ENCODE measurements at places on chromosomes 5 and 9.

GRCh38 chr5:12901696-12902095, 997.5 kb upstream of the CTNND2 start:
- DNase-seq: no peak

- no peak for DNase-seq
Observed at GRCh38 chr5:8726383-8727036, 819.4 kb downstream of the SEMA5A start.

GRCh38 chr5:156936972-156937371, 26.1 kb downstream of the TIMD4 start:
- no peak for DNase-seq

GRCh38 chr5:145943674-145944121, 7.3 kb downstream of the SH3RF2 start:
- DNase-seq: no peak

DNA sequence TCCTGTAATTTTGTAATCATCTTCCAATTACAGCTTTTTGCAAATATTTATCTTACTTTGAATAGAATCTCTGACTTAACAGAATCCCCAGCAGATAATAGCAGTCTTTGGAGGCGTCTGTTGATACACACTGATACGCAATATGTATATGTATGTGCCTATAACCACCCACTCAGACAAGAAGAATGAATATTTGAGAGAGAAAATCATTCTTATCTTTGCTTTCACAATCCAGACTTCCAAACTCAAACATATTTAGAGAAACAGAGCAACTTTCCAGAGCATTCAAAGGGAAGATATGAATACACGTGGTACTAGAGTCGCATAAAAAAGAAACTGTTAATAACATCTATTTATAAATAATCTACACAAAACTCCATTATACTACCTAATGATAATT, 6.1 kb downstream of the RORB start:
- DNase-seq: no peak

GRCh38 chr5:108830705-108831276, 83.1 kb downstream of the FER start:
- no peak for DNase-seq

GRCh38 chr5:136228136-136228757, 35.3 kb upstream of the SMIM32 start:
- no peak for DNase-seq

- DNase-seq: no peak
Observed at GRCh38 chr9:129494113-129494789, 126.7 kb downstream of the C9orf50 start.

GRCh38 chr9:130254747-130255630, 10.6 kb upstream of the HMCN2 start:
- DNase-seq: no peak

DNA sequence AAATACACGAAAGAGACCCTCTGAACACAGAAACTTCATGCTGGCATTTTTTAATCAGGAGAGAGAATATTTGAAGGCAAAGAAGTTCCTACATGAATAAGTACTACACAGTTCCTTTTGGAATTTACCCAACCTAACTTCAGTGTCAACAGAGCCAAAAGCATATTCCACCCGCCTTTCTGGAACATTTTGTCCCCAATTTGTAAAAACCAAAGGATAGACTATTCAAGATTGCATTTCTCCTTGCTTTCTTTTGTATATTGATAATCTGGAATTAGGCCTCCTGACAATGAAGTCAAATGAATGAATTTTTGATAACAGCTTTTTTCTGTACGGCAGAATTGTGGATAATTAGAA, 39.4 kb upstream of the TRAF1 start:
- DNase-seq: no peak

DNA sequence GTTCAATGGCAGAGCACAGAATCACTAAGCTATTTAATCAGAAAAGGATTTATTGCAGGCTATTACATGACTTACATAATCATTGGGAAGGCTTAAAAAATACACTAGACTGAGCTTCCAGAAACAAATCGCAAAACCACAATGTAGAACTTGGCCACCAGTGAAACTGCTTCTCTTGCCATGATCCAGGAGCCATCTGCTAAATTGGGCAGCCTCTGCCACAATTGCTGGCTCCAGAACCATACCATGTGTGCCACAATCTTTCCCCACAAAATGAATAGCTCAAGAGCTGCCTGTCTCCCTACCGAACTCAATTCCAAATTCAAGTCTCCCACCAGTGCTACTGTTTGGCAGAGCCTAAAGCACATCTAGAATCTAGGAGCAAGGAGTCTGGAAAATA, 9.8 kb upstream of the ERAP1 start:
- no peak for DNase-seq

All from nephron progenitor cell (in vitro differentiated cells).